Suprapubic skin (tissue), 4 donors: ENCODE measurements at places on chromosomes 2 and 18. TPM values are rescaled to one million over a fixed set of nuclear protein-coding genes. Genes with fewer than 3 reads are reported as not detected.
A peak's percentile ranks its signal among the peaks of the same experiment; 100 is the strongest.

DNA sequence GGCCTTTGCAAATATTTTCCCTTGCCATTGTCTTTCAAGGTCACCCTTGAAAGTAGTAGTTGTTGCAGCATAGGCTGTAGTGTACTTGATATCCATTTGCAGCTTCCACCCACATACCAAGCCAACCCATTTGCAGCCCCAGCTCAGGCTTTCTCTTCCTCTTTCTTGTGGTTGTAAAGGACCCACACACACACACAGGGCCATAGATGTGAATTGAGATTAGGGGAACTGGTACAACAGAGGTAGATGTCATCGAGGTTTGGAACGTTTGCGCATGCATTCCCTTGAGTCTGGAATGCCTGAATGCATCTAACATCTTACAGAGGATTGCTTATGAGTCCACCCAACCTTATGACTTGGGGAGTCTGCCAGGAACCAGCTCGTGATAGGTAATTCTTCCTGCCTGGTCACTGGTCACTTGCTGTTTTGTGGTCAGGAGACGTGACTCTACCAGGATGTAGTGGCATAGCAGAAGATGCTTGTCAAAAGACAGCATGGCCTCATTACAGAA is 91.9 kb downstream of the MRPS9 start:
- no peak overlapping the region for H3K4me3 ChIP-seq
- H3K27ac ChIP-seq, result no peak overlapping the region
- peaks cover 3% of the 10 kb centered on the region for H3K27me3 ChIP-seq

DNA sequence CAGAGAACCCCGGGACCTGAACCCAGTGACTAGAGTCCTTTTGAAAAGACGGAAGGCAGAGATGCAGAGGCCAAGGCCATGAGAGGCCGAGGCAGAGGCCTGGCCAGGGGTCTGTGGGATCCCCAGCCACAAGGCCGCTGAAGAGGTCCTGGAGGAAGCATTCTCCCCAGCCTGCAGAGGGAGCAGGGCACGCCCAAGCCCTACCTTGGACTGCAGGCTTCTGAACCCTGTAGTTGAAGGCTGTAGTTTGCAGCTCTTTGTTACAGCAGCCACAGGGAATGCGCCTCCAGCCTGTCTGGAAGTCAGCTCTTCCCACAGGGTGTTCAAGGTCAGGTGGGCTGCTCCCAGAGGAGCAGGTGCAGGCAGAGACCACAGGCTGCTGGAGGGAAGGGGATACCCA is 22.1 kb upstream of the PXDN start:
- no peaks in the 10 kb centered on the region for H3K27me3 ChIP-seq
- DNase-seq, result no peak
- H3K4me3 ChIP-seq, result no peak overlapping the region
- H3K36me3 ChIP-seq, result no peaks in the 10 kb centered on the region

PLGLB1 gene
- total RNA-seq, result 1.6 TPM

DNA sequence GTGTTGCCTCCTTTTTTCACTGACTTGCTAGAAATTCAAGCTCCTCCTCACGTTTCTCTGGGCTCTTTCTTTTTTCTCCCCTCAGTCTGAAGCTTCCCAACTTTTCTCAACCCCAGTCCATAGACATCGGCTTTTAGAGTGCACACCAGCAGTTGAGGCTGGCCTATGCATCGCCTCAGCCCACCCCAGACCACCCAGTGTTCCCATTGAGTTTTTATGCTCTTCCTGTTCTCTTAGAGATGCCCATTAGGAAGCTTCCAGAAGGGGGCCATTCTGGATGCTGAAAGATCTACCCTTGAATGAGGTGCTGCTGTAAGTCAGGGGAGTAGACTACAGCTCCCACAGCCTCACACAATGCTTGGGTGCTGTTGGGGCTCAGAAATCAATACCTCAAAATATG is 12.0 kb upstream of the GYPC start:
- no peaks in the 10 kb centered on the region for H3K36me3 ChIP-seq
- H3K4me3 ChIP-seq, result no peak overlapping the region
- DNase-seq, result no peak
- H3K4me1 ChIP-seq, result no peaks in the 10 kb centered on the region

GRCh38 chr2:62201307-62201706 is 5.4 kb downstream of the B3GNT2 start:
- DNase-seq, result no peak
- H3K4me3 ChIP-seq, result no peak overlapping the region
- no peaks in the 10 kb centered on the region for H3K36me3 ChIP-seq
- H3K4me1 ChIP-seq, result peaks cover 49% of the 10 kb centered on the region
- no peaks in the 10 kb centered on the region for H3K27me3 ChIP-seq

GRCh38 chr2:3180082-3180908 is 197.3 kb downstream of the EIPR1 start:
- no peak overlapping the region for H3K27ac ChIP-seq
- H3K4me1 ChIP-seq, result no peaks in the 10 kb centered on the region
- H3K4me3 ChIP-seq, result no peak overlapping the region
- DNase-seq, result no peak

MYO1B gene
- 17.2 TPM for total RNA-seq

GRCh38 chr2:210519594-210519993 is 36.8 kb upstream of the CPS1 start:
- no peaks in the 10 kb centered on the region for H3K4me1 ChIP-seq
- no peak for DNase-seq
- H3K4me3 ChIP-seq, result no peak overlapping the region

ATP5F1A gene
- total RNA-seq, result 491 TPM

DNA sequence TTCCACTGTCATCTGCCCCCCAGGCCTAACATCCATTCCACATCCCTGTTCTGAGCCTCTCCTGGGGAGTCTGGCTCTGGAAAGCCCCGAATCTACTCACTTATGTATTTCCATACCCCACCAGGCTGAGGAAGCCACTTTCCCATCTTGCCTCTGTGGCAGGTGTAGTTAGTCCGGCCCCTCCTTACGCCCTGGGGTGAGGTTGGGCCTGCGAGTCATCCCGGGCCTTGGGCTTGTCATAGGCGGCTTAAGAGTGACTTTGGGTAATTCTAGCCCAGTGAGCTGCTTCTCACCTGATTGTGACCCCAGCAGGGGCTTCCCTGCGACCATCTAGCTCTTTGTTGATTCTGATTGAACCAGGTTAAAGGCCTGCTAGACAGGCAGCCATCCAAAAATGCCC is 21.1 kb downstream of the PCARE start:
- DNase-seq, result no peak
- no peak overlapping the region for H3K4me3 ChIP-seq
- H3K27ac ChIP-seq, result no peak overlapping the region

GRCh38 chr2:232633413-232634205 is at the start of gene EFHD1:
Gene EFHD1, plus strand, starts transcription at chr2:232633604. Its CDS starts 101 bp downstream, at chr2:232633705.
- peak within 1 kb of the TSS; percentile 81 for H3K4me3 ChIP-seq
- H3K4me1 ChIP-seq, result peaks cover 21% of the 10 kb centered on the region
- peak; percentile 91 for DNase-seq
- H3K27ac ChIP-seq, result peak within 1 kb of the TSS; percentile 89

- H3K27me3 ChIP-seq, result no peaks in the 10 kb centered on the region
- H3K36me3 ChIP-seq, result no peaks in the 10 kb centered on the region
- H3K4me3 ChIP-seq, result no peak overlapping the region
- no peak for DNase-seq
Observed at GRCh38 chr18:59502274-59503175, 143.5 kb upstream of the LMAN1 start.

GRCh38 chr2:168149986-168150385 is 97.4 kb downstream of the STK39 start:
- no peaks in the 10 kb centered on the region for H3K36me3 ChIP-seq
- H3K27ac ChIP-seq, result no peak overlapping the region
- H3K27me3 ChIP-seq, result no peaks in the 10 kb centered on the region

ATP6V1B1 gene
- 66.9 TPM for total RNA-seq

GRCh38 chr18:23592911-23593310 is 6.6 kb upstream of the NPC1 start:
- H3K27ac ChIP-seq, result no peak overlapping the region
- DNase-seq, result no peak
- H3K36me3 ChIP-seq, result no peaks in the 10 kb centered on the region
- H3K27me3 ChIP-seq, result no peaks in the 10 kb centered on the region
- no peak overlapping the region for H3K4me3 ChIP-seq

DNA sequence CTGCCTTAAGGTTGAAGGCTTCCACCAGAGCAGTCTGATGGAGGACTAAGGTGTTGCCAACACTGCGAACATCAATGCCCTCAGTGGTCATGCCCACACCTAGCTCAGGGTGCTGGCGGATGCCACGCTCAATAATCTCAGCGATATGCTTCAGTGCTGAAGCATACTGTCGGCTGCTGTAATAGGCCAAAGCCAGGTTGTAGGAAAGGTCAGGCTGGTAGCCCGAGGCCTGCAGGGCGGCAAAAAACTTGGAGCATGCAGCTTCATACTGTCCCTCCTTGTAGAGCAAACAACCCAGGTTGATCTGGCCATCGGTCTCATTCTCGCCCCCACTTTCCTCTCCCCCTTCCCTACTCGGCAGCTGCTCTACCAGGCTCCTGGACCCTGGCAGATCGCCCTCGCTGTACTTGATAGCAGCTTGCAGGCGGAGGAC is 159.4 kb downstream of the AGPS start:
- peak overlapping the region; percentile 93 for H3K27ac ChIP-seq
- no peaks in the 10 kb centered on the region for H3K27me3 ChIP-seq
- no peaks in the 10 kb centered on the region for H3K36me3 ChIP-seq
- H3K4me3 ChIP-seq, result peak overlapping the region; percentile 67
